BJ (cell line): ENCODE measurements at places on chromosomes 2 and 18.

- DNase-seq: no peak
These were observed 318.8 kb downstream of the SMAD2 start for GRCh38 chr18:47611649-47612048.

GRCh38 chr2:174326161-174327020 is 8.4 kb upstream of the SP9 start:
- no peak for DNase-seq

GRCh38 chr18:58242968-58243367 is 198.9 kb downstream of the NEDD4L start:
- no peak for DNase-seq

GRCh38 chr2:196534495-196534894 is 105.0 kb upstream of the CCDC150 start:
- DNase-seq: no peak

DNA sequence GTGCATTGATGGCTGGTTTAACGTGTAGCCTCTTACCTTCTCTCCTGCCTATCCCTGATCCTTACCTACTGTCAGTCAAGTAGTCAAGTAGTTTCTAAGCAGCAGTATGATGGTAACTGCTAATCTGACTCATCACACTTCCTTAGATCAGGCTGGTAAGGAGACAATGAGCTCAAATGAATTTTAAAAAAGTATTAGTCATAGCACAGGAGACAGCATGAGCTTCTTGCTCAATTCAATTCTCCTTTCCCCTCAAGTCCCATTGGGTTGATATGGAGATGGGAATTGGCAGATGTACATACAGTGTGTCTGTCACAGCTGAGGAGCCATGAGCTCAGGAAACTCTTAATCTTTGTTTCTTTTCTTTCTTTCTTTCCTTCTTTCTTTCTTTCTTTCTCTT is 799.7 kb downstream of the LRP1B start:
- peak; percentile 41 for DNase-seq

- no peak for DNase-seq
These were observed 2.5 kb downstream of the TMBIM1 start for GRCh38 chr2:218289639-218290315.

GRCh38 chr18:36402765-36403396 is 105.4 kb downstream of the FHOD3 start:
- no peak for DNase-seq

DNA sequence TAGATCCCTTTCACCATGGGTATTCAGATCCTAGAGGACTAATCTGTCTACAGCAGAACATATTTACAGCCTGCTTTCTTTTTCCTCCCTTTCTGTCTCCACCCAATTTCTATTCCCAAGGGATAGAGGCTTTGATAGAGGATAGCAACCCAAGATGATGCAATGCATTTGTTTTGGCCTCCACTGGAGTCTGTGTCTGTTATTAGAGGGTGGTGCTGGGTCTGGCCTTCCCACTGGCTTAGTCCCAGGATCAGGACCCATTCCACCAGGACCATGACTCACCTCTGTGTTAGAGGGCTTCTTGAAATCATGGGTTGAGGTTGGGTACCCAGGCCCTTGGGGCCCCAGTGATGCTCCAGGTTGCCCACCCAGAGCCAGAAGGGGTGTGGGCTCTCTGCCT is 239.7 kb upstream of the TNP1 start:
- DNase-seq: no peak

- no peak for DNase-seq
These were observed 142.6 kb downstream of the PXDN start for GRCh38 chr2:1601471-1602277.
